ENCODE measurements at places on chromosomes 12 and 14.

DNA sequence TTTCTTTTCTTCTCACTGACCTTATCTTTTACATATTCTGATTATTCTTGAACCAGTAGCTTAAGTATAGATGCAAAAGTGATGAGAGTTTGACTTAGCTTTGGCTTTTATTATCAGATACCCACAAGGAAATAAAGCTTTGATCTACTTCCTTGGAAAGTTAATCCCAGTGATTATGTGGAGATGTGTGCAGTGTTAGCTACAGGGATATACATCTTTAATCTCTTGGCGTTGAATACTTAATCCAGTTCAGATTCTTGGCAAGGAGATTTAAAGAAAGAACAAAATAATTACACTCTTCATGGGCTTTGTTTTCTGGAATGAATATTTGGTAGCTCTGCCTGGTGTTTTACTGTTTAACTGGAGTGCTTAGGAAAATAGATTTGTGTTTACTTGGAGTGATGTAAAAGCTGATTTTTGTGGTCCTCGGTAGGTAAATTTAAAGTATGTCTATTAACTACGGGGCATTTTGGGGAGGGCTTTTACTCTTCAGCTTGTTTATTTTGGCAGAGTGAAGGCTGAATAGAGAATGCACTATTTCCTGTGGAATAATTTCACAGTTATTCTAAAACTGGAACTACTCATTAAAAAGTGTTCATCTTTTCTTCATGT lies 150.1 kb upstream of the LRIG3 start:
- H3K27ac ChIP-seq: no peak overlapping the region
- H3K36me3 ChIP-seq: no peaks in the 10 kb centered on the region
- H3K4me1 ChIP-seq: no peaks in the 10 kb centered on the region
- H3K27me3 ChIP-seq: no peaks in the 10 kb centered on the region

DNA sequence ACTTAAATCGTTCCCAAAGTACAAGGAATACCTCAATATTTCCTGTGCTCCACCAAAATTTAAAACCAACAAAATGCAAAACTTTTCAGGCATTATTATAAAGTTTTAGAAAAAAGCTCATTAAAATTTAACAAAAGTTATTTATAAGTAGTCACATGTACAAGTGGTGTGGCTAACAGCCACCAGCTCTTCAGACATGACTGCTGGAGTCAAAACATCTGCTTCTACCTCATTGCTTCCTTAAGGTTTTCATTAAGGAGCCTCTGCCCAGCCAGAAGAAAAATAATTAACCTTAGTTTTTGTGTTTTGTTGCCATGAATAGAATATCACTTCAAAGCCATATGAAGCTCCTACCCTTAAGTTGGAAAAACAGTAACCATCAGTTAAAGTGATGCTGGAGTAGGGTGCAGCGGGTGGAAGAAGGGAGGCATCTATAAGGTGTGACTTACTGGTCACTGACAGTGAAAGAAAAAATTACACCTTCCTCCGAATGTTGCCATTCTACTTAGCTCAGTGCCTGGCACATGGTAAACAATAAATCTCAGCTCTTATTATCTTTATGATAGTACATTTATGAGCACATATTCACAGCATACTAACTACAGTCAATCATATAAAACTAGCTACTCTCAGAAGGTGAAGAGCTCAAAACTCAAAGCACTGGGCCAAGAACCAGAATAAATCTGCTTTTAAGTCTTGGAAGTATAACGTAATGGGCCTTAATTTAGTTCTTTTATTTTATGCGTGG lies 57.7 kb downstream of the GALC start:
- no peaks in the 10 kb centered on the region for H3K27me3 ChIP-seq
- H3K4me1 ChIP-seq: peaks cover 17% of the 10 kb centered on the region
- peaks cover 17% of the 10 kb centered on the region for H3K36me3 ChIP-seq
- H3K27ac ChIP-seq: no peak overlapping the region

DNA sequence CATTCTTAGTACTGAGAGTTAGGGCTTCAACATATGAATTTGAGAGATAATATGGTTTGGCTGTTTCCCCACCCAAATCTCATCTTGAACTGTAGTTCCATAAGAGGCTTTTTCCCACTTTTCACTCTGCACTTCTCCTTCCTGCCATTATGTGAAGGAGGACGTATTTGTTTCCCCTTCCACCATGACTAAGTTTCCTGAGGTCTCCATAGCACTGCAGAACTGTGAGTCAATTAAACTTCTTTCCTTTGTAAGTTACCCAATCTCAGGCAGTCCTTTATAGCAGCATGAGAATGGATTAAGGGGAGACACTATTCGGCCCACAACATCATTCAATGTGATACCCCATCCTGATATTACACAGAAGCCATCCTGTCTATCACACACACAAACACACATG lies 36.8 kb upstream of the ALG10B start:
- H3K4me1 ChIP-seq: no peaks in the 10 kb centered on the region
- no peaks in the 10 kb centered on the region for H3K36me3 ChIP-seq
- no peak overlapping the region for H3K27ac ChIP-seq
- H3K4me3 ChIP-seq: no peak overlapping the region

DNA sequence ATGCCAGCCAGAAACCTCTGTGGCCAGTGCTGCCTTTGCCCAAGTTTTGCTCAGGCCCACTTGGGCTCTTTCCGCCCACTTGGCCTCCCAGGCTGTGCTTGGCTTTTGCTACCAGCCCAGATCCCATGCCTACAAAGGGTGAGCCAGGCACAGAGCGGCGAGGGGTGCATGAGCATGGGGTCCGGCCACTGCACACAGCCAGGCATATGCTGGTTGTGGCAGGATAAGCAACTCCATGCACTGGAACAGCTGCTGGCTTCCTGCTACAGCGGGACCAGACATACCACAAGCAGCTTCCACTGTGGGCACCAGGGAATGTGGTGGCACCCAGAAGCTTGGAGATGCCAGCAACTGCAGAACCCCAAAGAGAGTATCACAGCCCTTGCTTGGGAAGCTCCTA lies 45.7 kb upstream of the PRPF39 start:
- no peaks in the 10 kb centered on the region for H3K27me3 ChIP-seq
- no peak for DNase-seq
- H3K4me1 ChIP-seq: no peaks in the 10 kb centered on the region
- H3K36me3 ChIP-seq: peaks cover 9% of the 10 kb centered on the region
- H3K4me3 ChIP-seq: no peak overlapping the region

DNA sequence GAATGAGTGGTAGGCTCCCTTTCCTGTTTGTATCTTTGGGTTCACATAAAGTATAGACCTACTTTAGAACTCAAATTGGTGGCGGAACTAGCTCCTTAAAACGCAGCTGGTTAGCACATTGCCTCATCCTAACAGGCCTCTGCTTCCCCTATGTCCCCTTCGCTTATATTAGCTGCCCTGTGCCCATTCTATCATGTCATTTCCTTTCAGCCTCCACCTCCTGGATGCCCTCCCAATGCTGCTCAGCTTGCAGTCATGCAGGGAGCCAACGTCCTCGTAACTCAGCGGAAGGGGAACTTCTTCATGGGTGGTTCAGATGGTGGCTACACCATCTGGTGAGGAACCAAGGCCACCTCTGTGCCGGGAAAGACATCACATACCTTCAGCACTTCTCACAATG lies 3.5 kb downstream of the DAZAP2 start:
- no peaks in the 10 kb centered on the region for H3K27me3 ChIP-seq
- peaks cover 5% of the 10 kb centered on the region for H3K36me3 ChIP-seq
- peak overlapping the region; percentile 87 for H3K27ac ChIP-seq
- peaks cover 50% of the 10 kb centered on the region for H3K4me1 ChIP-seq
- no peak for DNase-seq
- peak overlapping the region; percentile 68 for H3K4me3 ChIP-seq

DNA sequence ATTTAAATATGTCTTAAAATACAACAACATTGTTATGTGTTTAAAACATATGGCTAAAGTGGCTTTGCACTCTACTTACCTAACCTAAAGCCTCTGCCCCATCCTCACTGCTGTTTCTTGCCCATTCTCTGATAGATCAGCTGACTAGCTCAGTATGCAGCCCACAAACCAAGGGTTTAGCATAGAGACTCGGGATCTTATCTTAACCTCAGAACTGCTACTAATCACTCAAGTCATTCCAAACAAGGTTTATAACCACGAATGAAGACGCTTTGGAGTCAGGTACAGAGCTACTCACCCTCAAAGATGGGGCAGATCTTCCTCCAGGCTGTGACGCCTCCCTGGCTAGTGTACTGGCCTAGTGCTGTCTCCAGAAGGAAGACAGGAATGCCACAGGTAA lies 19.3 kb downstream of the SLC6A13 start:
- H3K4me1 ChIP-seq: peaks cover 3% of the 10 kb centered on the region
- no peak overlapping the region for H3K4me3 ChIP-seq
- H3K36me3 ChIP-seq: peaks cover 2% of the 10 kb centered on the region

GRCh38 chr12:109772622-109773321 lies 59.1 kb downstream of the FAM222A start:
- no peak overlapping the region for H3K4me3 ChIP-seq
- no peaks in the 10 kb centered on the region for H3K36me3 ChIP-seq
- peaks cover 5% of the 10 kb centered on the region for H3K4me1 ChIP-seq
- H3K27ac ChIP-seq: no peak overlapping the region
- DNase-seq: no peak
- peaks cover 9% of the 10 kb centered on the region for H3K27me3 ChIP-seq

DNA sequence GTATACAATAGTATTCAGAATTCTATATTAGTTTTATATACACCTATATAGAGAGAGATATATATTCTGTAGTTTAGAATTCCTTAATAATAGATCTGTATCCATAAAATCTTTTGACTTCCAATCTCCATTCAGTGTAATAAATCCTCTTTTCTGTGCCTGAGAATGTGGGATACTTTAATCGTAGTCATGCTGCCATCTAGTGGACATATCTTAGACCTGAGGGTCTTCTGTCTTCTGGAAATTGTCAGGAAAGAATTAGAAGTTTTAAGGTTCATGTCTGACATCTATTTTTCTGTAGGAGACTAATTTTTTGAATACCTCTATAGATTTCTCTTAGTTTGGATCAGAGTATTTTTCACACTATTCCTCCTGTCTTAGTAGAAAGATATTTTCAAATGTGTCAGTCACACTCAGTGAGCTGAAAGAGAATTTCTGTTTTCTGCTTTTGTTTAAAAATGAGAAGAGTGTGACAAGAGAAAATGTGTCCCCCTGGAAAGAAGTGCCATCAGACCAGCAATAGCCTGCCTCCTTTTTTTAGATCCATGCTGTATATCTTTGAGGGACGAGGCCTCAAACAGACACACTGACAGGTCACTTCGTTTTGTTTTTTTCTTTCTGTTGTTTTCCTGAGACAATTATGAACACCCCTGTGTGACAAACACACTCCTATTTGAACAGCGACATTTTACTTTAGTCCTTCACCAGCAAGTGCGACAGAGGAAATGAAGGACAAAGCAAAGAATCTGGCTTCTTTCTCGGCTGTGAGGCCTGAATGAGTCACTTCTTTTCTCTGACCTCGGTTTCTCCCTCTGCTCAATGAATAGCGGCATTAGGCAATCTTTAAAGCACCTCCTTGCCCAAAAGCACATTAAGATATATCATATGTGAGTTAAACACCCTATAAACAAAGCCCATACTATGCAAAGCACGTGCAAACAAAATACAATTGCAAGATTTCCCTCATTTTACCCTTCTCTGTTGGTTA lies 96.3 kb downstream of the GALC start:
- DNase-seq: no peak
- H3K27ac ChIP-seq: no peak overlapping the region
- no peaks in the 10 kb centered on the region for H3K4me1 ChIP-seq

GRCh38 chr14:68479247-68479646 lies 313.6 kb downstream of the ZFP36L1 start:
- H3K4me1 ChIP-seq: peaks cover 34% of the 10 kb centered on the region
- H3K4me3 ChIP-seq: no peak overlapping the region
- no peak overlapping the region for H3K27ac ChIP-seq
- H3K27me3 ChIP-seq: no peaks in the 10 kb centered on the region
- no peaks in the 10 kb centered on the region for H3K36me3 ChIP-seq

DNA sequence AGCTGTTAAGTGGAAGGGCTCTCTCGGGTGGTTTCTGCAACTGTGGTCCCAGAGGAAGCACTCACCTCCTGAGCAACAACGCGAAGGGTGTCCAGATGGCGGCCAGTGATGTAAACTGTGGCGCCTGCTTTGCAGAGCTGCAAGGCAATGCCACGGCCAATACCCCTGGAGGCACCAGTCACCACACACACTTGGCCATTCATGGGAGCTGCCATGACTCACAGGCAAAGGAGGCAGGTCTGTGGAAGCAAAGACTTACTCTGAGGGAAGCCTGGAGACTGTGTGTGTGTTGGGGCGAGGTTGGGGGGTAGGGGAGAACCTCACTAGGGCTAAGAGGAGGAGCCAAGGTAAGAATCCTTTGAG lies 707 bp downstream of the DHRS1 start:
- no peak for DNase-seq
- peaks cover 30% of the 10 kb centered on the region for H3K4me1 ChIP-seq
- H3K27me3 ChIP-seq: no peaks in the 10 kb centered on the region
- peak overlapping the region; percentile 93 for H3K27ac ChIP-seq
- H3K4me3 ChIP-seq: peak overlapping the region; percentile 96
- peaks cover 10% of the 10 kb centered on the region for H3K36me3 ChIP-seq

GRCh38 chr12:42648061-42648460 lies 58.5 kb upstream of the PRICKLE1 start:
- H3K27me3 ChIP-seq: no peaks in the 10 kb centered on the region
- H3K4me3 ChIP-seq: no peak overlapping the region
- H3K4me1 ChIP-seq: no peaks in the 10 kb centered on the region
- DNase-seq: no peak
- no peak overlapping the region for H3K27ac ChIP-seq

DNA sequence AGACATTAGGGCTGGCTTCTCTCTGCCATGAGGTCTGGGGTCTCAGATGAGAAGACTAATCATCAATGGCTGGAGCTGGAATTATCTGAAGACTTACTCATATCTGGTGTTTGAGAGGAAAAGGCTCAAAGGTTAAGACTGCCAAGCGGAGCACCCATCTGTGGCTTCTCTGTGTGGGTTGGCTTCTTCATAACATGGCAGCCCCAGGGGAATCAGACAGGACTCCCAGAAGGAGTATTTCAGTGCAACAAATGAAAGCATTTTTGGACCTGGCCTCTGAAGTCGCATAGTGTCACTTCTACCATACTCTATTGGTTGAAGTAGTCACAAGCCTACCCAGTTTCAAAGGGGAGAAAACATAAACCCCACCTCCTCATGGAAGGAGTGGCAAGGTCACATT lies 171.8 kb upstream of the KRR1 start:
- H3K36me3 ChIP-seq: no peaks in the 10 kb centered on the region
- no peak overlapping the region for H3K4me3 ChIP-seq
- no peak for DNase-seq

- H3K36me3 ChIP-seq: no peaks in the 10 kb centered on the region
- peaks cover 65% of the 10 kb centered on the region for H3K27me3 ChIP-seq
- H3K4me3 ChIP-seq: no peak overlapping the region
Measured at GRCh38 chr12:112870267-112870980, 36.3 kb upstream of the OAS1 start.

DNA sequence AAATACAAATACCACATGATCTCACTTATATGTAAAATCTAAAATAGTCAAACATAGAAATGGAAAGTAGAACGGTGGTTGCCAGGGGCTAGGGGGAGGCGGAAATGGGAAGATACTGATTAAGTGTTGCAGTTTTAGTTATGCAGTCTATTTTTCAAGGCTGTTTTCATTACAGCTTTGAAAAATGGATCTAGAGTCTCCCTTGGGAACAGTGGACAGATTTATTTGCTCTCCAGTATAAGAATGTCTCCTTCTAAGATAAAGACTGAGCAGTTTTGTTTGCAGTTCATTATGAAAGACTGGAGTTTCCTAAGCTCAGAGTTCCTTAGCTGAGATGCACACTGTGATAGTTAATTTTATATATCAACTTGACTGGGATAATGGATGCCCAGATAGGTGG lies 202.5 kb downstream of the KLHL28 start:
- DNase-seq: no peak
- peaks cover 5% of the 10 kb centered on the region for H3K27me3 ChIP-seq
- H3K4me1 ChIP-seq: no peaks in the 10 kb centered on the region
- no peak overlapping the region for H3K27ac ChIP-seq
- no peaks in the 10 kb centered on the region for H3K36me3 ChIP-seq
- no peak overlapping the region for H3K4me3 ChIP-seq

- H3K36me3 ChIP-seq: peaks cover 2% of the 10 kb centered on the region
- no peak for DNase-seq
- no peak overlapping the region for H3K27ac ChIP-seq
- no peak overlapping the region for H3K4me3 ChIP-seq
Measured at GRCh38 chr14:63345826-63346225, 27.1 kb upstream of the GPHB5 start.
